AG20443 (cell line): ENCODE measurements at places on chromosomes 2 and 18.

DNA sequence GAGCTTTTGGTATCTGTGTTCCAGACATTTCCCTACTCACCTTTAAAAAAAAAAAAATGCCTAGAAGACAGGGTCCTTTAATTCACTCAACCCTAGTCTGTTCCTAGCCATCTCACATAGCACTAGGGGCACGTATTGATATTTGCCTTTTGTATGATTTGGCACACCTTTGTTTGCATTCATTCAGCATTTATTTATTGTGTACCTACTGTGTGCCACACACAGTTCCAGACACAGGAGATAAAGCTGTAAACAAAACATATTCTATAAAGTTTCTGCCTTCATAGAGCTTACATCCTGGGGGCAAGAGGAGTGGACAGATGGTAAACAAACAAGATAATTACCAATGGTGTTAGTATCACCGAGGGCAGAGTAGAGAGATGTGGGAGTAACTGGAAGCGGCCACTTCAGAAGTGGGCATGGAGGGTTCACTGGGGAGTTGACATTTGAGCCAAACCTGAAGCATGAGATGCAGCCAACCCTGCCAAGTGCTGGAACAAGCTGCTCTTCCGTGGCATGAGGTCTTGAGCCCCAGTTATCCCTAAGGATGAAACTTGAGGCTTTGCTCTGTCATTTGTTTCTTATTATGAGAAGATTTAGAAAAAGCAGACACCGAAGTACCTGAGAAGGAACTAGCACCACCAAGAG lies 18.2 kb downstream of the MAPRE2 start:
- no peak for DNase-seq

GRCh38 chr2:160493227-160494028 lies at the start of gene RBMS1:
Gene RBMS1 (minus strand): TSS chr2:160493807. CDS start chr2:160493363, 444 bp downstream.
- peak; percentile 76 for DNase-seq

GRCh38 chr18:59272891-59273758 lies at the start of gene RAX:
Gene RAX (minus strand): TSS chr18:59273454. CDS start chr18:59273206, 248 bp downstream.
- DNase-seq = peak; percentile 63

DNA sequence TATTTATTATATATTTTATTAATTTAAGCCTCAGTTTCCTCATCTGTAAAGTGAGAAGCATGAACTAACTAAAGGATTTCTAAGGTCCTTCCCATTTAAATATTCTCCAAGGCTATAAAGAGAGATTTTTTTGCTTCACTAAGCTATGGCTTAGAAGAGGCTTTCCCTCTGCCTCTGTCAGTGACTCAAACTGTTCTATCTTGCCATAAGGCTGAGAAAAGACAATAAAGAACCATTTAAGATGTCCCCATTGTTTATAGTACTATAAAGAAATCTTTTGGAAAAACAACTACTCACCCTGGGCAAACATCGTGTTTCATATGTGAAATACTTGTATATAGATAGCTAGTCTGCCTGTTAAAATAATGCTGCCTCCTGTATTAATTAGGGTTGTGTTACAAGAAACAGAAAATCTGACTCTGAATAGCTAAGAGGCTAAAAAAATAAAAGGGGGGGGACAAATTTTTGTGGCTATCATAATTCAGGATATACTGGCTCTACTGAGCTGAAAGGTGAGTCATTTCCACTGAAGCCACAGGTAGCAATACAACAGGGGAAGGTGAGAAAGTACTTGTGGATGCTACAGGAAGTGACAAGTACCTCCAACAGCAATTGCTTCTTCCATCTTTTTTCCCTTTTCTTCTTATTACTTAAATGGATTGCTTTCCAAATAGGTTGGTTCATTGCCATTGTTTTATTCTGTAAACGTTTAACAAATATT lies 25.4 kb downstream of the EPHA4 start:
- no peak for DNase-seq

DNA sequence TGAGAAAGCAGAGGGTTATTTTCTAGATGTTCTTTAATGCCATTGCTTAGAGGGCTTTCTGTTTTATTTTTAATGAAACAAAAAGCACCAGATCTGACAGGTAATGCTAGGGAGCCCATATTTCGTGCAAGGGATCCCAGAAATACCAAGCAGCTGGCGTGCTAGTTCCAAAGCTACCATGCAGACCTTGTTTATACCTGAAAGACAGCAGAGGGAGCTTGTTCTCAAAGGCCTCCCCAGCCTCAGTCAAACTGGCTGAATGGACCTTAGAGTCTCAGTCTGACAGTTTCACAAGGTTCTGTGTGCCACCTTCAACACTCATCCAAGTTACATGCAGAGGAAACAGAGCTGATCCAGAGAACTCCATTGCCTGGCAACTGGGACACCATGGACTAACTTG lies 48.6 kb downstream of the GALNT14 start:
- DNase-seq = no peak

DNA sequence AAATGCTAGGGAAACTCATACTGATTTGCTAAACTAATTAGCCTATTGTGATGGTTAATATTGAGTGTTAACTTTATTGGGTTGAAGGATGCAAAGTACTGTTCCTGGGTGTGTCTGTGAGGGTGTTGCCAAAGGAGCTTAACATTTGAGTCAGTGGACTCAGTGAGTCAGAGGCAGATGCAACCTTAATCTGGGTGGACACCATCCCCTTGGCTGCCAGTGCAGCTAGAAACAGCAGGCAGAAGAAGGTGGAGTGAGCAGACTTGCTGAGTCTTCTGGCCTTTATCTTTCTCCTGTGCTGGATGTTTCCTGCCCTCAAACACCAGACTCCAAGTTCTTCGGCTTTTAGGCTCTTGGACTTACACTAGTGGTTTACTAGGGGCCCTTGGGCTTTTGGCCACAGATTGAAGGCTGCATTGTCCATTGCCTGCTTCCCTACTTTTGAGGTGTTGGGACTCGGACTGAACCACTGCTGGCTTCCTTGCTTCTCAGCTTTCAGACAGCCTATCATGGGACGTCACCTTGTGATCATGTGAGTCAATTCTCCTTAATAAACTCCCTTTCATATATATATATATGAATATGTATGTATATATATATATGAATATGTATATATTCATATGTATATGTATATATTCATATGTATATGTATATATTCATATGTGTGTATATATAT lies 69.7 kb downstream of the RPRM start:
- DNase-seq = no peak

- DNase-seq = no peak
Observed at GRCh38 chr2:43215673-43216255, 10.6 kb downstream of the ZFP36L2 start.

GRCh38 chr2:133654949-133655348 lies 86.7 kb upstream of the NCKAP5 start:
- no peak for DNase-seq

DNA sequence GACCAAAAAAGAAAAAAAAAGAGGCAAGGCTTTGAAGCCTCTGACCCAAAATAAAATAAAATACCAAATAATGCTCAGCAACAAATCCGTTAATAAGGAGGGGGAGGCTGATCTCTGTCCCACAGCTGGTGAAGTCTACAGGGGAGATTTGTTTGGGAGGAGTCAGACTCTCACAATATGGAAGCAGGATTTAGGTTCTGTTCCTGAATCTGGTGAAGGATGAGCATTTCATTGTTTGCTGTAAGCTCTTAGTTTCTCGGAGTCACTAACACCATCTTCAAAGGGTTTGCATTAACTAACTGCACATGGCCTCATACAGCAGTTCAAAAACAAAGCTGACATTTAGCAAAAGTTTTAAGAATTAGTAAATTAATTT lies 339.4 kb upstream of the TNP1 start:
- DNase-seq = no peak

DNA sequence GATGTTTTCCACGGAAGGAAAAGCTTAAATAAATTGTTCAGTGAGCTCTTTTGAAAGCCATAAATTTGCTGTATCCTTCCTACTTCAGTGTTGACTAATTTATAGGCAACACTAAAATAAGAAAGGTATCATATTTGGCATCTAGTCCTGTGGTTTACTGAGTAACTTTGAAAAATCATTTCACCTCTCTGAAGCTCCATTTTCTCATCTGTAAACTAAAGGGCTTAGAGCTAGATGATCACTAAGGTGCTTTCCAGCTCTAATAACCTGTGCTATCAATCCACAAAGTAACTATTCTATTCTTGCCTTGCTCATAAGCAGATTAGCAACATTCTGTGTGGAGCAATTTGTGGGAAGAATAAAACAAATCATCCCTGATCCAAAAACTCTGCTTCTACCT lies 3.6 kb upstream of the MYOM1 start:
- no peak for DNase-seq

DNA sequence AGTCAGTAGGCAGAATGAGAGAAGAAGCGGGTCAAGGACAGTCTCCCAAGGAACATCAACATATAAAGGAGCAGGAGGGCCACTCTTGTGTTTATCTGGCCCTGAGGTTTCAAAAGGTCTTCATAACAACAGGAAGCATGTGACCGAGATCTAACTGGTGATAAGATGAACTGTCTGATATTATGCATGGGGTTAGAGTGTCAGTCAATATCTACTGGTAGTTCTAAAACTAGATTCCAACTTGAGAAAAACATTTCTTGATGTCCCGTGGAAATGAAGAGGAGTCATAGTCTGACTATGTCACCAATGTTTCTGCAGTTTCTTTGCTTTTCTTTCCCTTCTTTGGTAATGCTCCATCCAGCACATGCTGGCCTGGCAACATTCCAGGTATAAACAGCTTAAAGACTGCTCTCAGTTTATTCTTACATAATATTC lies 77.5 kb upstream of the ITPRID2 start:
- peak; percentile 15 for DNase-seq

DNA sequence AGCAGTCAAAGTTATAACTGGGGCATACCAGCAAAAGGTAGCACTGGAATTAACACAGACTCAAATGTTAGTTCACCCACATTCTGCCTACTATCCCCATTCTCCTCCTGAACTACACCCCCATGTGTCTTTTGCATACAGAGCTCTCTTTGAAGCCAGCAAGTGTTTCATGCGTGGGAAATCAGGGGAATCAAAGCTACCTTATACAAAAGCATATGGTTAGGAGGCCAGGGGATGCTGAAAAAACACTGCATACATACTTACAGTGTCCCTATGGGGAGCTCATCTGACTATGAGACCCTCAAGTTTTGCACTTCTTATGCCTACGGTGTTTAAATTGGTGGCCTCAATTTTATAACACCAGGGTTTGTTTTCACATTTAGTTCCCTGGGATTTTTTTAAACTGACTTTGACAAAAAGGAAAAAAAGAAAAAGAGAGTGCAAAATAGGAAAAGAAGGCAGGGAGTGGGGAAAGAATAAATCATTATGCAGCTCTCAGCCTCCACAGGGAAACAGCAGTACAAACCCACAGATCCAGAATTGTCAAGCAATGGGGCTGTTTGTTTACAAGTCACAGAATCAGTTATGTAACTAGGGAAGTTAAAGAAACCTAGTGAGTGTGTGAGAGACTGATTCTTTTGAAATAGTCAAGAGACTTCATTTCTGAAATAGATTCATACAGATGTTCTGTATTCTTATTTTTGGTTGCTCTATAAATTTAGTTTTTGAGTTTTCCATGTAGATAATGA lies 20.1 kb upstream of the PPP3R1 start:
- no peak for DNase-seq

DNA sequence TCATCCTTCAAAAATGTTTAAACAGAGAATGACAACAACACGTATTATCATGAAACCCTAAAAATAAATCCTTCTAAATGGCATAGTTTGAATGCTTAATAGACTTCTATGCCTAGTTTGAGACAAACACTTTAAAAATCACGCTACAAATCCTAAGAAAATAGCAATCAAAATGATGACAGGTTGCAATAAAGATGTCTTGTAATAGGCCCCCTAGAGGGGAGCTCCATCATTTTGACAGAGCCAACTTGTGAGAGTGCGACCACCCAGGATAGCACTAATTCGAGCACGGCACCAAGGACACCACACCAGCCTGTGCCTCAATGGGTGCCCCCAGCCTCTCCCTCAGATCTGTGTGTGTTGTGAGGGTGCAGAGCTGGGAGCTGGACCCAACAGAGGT lies 241.3 kb upstream of the PXDN start:
- no peak for DNase-seq

GRCh38 chr2:205776720-205777119 lies 94.4 kb downstream of the NRP2 start:
- no peak for DNase-seq
